ENCODE measurements at places on chromosomes 7 and 10.

- no peak for DNase-seq
Measured at GRCh38 chr7:27160145-27160545, 3.7 kb upstream of the HOXA7 start.

DNA sequence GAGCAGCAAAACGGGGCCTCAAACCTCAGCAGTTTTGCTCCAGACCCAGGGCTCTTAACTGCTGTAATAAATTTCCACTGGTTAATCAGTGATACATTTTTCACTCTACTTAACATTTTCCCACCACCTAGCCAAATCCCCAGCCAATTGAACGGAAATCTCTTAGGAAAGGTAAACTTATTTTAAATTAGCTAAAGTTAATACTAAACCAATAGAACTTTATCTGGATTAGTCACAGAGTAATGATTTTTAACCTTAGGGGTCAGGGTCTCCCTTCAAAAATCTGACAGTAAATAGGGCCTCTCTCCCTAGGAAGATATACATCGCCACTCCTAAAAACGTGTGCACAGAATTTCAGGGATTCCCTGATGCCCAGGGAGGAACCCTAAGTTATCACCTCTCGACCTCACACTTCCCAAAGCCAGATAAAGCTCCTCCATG is 87.4 kb upstream of the KMT2E start:
- no peak for DNase-seq

DNA sequence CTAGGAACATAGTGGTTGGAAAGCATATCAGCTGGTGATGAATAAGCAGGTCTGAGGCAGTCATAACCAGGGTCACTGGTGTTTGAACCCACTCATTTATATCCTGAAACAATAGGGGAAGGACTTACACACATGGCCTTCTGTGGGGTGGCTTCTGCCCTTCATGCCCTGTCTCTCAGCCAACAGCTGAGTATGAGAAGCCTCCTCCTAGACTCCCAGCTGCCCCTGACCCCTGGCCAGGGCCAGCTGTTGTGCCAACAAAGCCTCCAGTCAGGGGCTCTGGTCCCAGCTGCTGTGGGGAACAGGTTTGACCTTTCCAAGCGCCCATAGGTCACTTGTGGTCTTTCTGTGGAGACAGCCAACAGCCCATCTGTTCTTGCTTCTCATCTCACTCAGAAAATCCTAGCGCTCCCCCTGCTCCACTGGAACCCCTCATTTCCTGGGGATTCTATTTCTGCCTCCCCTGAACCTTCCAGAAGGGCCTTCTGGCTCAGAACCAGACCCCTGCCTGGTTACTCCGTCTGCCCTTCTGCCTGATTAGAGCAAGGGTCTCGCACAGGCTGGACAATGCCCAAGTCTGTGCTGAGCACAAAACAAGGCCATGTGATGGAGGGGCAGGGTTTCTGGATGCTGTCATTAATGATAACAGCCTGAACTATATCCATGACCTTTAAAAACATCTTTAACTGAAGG is 9.7 kb upstream of the PURB start:
- no peak for DNase-seq

DNA sequence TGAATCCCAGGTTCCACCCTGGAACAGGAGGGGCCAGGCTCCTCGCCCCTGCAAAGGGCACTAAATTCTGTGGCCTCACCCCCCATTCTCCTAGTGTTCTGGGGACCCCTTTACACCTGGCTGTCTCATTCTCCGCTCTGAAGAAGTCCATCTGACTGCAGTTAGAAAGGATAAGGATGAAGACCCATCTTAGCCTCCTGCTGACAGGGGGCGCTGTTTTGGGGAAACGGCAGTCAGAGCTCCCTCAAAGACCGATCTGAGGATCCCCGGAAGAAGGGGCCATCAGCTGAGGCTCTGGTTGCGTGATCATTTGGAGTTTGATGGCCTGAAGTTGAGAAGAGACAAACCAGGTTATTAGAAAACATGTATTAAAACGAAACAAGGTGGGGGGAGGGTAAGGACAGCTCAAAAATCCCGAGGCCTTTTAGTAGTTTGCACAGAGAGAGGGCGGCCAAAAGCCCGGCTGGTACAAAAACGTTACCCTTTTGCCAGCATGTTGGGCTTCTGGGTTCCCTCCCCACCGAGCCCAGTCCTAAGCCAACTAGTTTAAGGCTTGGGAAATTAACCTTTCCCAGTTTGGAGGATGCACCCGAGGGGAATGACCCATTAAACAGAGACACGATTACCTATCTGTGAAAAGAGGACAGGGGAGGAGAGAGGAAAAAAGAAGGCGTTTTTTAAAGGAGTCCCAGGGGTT is 102.8 kb downstream of the CHN2 start:
- no peak for DNase-seq

Measured in CD4-positive, alpha-beta T cell treated with Interleukin-4 for 1 hour (primary cell).